ENCODE measurements at places on chromosomes 16 and 17.

DNA sequence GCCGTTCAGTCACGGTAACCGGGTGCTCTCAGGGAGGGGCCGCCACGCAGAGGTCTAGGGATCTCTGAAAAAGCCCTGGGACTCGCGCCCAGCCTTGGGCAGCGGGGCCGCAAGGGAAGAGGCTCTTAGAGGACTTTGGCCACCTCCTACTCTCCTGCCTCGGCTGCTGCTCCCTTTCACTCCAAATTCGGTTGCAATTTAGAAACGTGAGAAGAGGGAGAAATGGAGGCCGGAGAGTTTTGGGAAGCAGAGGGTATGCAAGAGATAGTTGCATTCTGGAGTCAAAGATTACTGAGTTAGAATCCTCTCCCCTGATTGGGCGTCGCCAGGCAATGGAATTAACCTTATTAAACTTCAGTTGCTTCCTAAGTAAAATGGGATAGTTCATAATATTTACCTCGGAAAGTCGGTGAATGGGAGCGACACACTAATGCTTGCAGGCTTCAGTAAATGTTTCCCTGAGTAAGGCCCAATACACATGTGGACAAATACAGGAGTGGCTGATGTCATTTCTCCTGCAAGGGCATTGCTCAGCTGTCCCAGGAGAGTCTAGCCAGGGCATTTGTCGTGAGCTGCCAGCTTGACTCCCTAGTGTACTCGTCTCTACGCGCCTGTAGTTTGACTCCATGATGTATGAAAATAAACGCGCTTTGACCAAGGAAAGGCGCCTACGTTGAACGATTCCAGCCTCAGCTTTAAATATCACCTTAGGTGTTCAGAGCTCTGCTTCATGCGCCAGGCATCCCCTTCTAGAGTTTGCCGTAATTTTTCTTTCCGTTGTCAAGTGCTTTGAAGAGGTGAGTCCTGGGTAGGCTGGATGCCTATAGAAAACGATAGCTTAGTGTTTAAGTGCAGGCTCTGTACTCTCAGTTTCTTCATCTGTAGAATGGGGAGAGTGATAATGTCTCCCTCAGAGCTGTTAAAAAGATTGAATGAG lies 667 bp downstream of the OGFOD1 start:
- H3K27me3 ChIP-seq: no peaks in the 10 kb centered on the region
- H3K4me3 ChIP-seq: peak overlapping the region; percentile 77
- peaks cover 2% of the 10 kb centered on the region for H3K4me1 ChIP-seq
- H3K27ac ChIP-seq: peak overlapping the region; percentile 58
- H3K36me3 ChIP-seq: peaks cover 1% of the 10 kb centered on the region

DNA sequence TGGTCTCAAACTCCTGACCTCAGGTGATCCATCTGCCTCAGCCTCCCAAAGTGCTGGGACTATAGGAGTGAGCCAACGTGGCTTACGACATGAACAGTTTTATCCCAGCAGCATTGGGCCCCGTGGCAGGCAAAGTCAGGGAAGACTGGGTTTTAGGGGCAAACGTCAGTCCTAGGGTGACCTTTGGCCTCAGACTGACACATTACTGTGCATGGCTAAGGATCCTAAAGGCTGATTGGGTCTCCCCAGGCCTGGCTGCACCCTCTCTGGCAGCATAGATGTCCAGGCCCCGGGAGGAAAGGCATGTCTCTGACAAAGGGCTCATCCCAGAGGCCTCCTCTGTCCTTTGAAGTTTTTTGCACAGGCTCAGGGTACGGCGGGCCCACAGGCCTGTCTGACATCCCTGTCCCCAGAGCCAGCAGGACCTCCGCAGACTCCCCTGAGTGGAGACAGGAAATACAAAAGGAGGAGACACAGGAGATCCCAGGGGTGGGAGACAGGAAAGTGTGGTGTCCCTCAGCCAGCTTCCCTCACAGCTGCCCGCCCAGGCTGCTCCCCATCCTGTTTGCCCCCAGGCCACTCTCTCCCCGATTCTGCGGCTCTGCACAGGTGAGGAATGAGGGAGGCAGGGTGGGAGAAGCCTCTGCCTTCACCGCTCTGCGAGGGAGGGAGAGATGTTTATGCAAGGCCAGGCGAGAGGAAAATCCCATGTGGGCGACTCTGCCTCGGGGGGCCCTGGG lies 54.5 kb upstream of the MTSS2 start:
- peaks cover 8% of the 10 kb centered on the region for H3K36me3 ChIP-seq
- H3K27ac ChIP-seq: peak overlapping the region; percentile 79
- no peak overlapping the region for H3K4me3 ChIP-seq

- peaks cover 2% of the 10 kb centered on the region for H3K36me3 ChIP-seq
- H3K4me1 ChIP-seq: peaks cover 16% of the 10 kb centered on the region
- DNase-seq: peak; percentile 33
- no peaks in the 10 kb centered on the region for H3K27me3 ChIP-seq
Measured at GRCh38 chr16:11585460-11586377, 1.0 kb downstream of the LITAF start.

GRCh38 chr17:14304773-14305517 lies 4.1 kb downstream of the HS3ST3B1 start:
- peak overlapping the region; percentile 10 for H3K27ac ChIP-seq
- H3K4me1 ChIP-seq: peaks cover 12% of the 10 kb centered on the region
- H3K36me3 ChIP-seq: peaks cover 3% of the 10 kb centered on the region
- DNase-seq: no peak
- H3K27me3 ChIP-seq: no peaks in the 10 kb centered on the region
- H3K4me3 ChIP-seq: no peak overlapping the region

GRCh38 chr17:27318633-27319032 lies 24.7 kb downstream of the WSB1 start:
- DNase-seq: no peak
- H3K4me3 ChIP-seq: no peak overlapping the region
- peaks cover 24% of the 10 kb centered on the region for H3K36me3 ChIP-seq
- H3K27me3 ChIP-seq: no peaks in the 10 kb centered on the region
- no peak overlapping the region for H3K27ac ChIP-seq
- peaks cover 12% of the 10 kb centered on the region for H3K4me1 ChIP-seq

GRCh38 chr17:41814195-41814594 lies 1.4 kb downstream of the FKBP10 start:
- peak; percentile 36 for DNase-seq
- H3K27me3 ChIP-seq: no peaks in the 10 kb centered on the region
- peak overlapping the region; percentile 88 for H3K4me3 ChIP-seq
- peaks cover 23% of the 10 kb centered on the region for H3K4me1 ChIP-seq
- H3K36me3 ChIP-seq: peaks cover 19% of the 10 kb centered on the region

DNA sequence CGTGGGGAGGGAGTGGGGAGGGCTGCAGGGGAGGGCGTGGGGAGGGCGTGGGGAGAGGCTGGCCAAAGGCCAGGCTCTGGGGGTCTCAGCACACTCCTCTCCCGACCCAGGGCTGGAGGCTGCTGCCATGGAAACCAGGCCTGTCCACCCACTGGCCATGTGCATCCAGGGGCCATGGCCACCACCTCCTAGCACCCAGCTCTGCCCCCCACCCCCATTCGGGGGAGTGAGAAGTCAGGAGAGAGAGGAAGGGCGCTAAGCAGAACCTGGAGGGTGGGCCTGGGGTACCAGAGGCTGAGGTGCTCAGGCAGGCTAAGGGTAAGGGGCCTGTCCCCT lies 29.6 kb downstream of the ENDOV start:
- DNase-seq: no peak
- no peaks in the 10 kb centered on the region for H3K36me3 ChIP-seq
- H3K27me3 ChIP-seq: peaks cover 11% of the 10 kb centered on the region
- H3K4me3 ChIP-seq: no peak overlapping the region
- no peak overlapping the region for H3K27ac ChIP-seq

DNA sequence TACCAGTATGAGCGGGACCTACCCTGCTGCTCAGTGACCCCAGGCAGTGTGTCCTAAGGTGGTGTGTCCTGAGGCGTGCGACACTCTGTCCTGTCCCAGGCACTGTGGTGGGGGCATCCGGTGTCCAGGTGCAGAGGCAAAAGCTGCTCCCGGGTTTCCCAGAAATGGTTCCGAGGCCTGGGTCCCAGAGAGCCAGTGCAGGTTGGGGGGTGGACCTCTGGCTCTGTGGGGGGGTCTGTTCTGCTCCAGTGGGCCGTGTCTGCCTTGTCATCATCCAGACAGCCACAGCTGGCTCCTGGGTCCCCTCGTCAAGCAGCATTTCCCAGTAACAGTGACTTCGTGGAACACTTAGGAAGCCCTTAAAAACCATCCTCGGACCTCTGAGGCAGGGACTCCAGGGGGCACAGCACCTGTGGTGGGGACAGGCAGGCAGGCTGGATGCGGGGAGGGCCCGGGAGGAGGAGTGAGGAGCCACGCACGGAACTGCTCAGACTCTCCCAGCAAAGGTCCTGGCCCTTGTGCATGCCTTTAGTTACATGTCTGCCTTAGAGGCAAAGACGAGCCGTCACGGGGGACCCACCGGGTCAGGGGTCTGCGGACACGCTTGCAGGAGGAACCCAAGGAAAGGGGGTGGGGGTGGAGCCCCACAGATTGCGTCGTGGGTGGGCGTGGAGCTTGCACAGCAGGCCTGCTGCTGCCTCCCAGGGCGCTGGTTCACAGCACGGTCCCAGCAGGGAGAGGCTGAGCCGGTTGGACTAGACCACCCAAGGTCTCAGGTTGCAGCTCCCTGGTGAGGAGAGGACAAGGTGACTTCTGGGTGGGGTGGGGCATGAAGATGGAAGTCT lies 5.6 kb downstream of the SLC16A3 start:
- peaks cover 46% of the 10 kb centered on the region for H3K4me1 ChIP-seq
- H3K27ac ChIP-seq: peak overlapping the region; percentile 31
- peaks cover 53% of the 10 kb centered on the region for H3K36me3 ChIP-seq
- no peak overlapping the region for H3K4me3 ChIP-seq
- DNase-seq: no peak
- no peaks in the 10 kb centered on the region for H3K27me3 ChIP-seq

GRCh38 chr16:57962756-57963155 lies 8.2 kb downstream of the CNGB1 start:
- H3K4me1 ChIP-seq: no peaks in the 10 kb centered on the region
- no peaks in the 10 kb centered on the region for H3K36me3 ChIP-seq
- no peak overlapping the region for H3K4me3 ChIP-seq
- peaks cover 50% of the 10 kb centered on the region for H3K27me3 ChIP-seq
- no peak for DNase-seq

DNA sequence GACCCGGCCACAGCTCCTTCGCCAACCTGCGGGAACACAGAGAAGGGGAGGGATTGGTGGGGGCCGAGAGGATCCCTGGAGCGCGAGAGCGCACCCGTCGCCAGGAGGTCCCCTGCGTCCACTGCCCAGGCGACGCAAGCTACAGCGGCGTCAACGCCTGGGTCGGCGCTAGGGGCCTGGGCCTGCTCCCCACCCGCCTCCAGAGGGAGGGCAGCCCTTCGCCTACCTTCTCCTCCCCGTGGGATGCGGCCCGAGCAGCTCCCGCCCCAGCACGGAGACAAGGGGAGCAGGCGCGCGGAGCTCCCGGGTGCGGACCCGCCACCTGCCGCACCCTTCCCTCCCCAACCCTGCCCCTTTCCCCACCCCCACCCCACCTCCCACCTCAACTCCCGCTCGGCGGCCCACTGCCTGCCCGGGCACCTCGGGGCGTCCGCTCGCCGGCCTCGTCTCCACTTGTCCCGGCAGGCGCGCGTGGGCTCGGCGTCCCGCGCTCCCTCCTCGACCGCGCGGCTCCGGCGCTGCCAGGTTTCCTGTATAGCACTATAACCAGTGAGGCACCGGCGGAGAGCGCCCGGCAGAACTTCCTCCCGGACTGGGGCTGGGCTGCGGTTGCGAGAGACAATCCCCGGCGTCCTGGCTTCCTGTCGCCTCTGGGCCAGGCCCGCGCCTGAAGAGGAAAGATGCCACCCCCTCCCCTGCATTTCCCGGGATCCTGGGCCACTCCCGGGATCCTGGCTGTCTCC lies 119.1 kb upstream of the SMURF2 start:
- H3K4me1 ChIP-seq: peaks cover 9% of the 10 kb centered on the region
- no peak overlapping the region for H3K27ac ChIP-seq
- peaks cover 23% of the 10 kb centered on the region for H3K36me3 ChIP-seq
- no peak overlapping the region for H3K4me3 ChIP-seq
- no peak for DNase-seq
- H3K27me3 ChIP-seq: no peaks in the 10 kb centered on the region

DNA sequence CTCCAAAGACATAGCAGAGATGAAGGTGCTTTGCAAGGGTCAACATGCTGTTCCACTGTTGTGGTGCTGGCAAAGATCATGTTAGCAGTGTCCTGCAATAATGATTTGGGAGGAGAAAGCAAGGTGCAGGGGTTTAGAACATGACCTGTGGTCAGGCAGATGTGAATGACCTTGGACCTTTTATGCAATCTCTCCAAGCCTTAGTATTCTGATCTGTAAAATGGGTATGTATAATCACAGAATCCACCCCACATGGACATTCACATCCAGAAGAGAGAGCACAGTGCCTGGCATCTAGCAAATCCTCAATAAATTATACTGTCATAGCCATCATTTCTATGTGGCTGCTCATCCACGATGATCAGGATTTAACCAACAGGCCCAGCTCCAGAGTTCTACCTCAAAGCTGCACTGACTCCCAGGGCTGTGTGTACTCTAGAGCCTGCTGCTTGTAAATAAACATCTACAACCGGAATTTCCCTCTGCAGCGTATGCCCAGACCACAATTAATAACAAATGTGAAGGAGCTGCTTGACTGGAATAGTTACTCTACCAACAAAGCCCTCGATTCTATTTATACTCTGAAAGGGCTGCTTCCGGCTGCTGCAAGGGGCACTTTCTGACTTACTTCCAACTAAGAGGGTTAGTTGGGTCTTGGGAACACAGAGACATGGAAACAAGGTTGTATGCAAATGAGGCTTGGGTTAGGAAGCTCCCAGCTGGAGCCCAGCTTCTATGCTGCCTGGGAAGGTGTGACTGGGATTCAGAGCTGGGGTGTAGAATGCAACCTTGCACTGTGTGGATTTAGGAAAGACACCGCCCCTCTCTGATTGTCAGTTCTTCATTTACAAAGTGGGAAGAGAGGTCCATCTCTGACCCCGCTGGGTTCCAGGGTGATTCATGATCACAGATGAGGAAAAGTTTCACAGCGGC lies 265.2 kb downstream of the XYLT1 start:
- H3K27me3 ChIP-seq: no peaks in the 10 kb centered on the region
- peak; percentile 87 for DNase-seq
- no peak overlapping the region for H3K27ac ChIP-seq
- no peaks in the 10 kb centered on the region for H3K36me3 ChIP-seq

- H3K27ac ChIP-seq: no peak overlapping the region
- H3K4me3 ChIP-seq: no peak overlapping the region
- no peaks in the 10 kb centered on the region for H3K36me3 ChIP-seq
- no peak for DNase-seq
Measured at GRCh38 chr17:79677646-79678045, 53.1 kb upstream of the ENPP7 start.

Measured in IMR-90 (cell line).